Metanephros (tissue), 2 donors: ENCODE measurements at places on chromosomes 3 and 15. TPM values are rescaled to one million over a fixed set of nuclear protein-coding genes. Genes with fewer than 3 reads are reported as not detected.

Gene FOXB1
- not detected for total RNA-seq

Gene CCDC39
- total RNA-seq, result not detected

Gene WDR93
- 1.6 TPM for total RNA-seq

Gene CDHR4
- 0.35 TPM for total RNA-seq

Gene GOLGA8N
- total RNA-seq, result 16.7 TPM

Gene SLCO2A1
- 17.1 TPM for total RNA-seq

Gene TLNRD1
- total RNA-seq, result 11.4 TPM

Gene SSUH2
- 4.4 TPM for total RNA-seq

Gene THSD4
- total RNA-seq, result 65.6 TPM

Gene IGSF10
- 2.5 TPM for total RNA-seq
